WTC11 (cell line): ENCODE measurements at places on chromosomes 6 and 20.

DNA sequence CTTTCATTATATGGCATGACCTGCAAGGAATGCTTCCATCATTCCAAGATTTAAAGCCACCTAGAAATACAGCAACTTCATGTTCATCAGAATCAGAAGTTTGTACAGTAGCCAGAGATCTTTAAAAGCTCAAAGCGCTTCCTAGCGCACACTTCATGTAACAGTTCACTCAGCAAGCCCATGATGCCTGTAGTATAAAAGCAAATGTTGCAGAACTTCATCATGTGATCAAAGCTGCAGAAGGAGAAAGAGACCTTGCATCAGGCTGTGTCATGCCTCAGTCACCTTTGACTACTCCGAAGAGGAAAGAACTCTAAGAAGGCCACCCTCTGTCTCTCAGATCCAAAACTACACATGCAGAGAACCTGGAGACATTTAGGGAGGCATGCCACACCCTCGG is 78.5 kb downstream of the AGPAT4 start:
- DNase-seq: no peak

- DNase-seq: no peak
Observed at GRCh38 chr6:74248966-74249365, 553.0 kb downstream of the CD109 start.

DNA sequence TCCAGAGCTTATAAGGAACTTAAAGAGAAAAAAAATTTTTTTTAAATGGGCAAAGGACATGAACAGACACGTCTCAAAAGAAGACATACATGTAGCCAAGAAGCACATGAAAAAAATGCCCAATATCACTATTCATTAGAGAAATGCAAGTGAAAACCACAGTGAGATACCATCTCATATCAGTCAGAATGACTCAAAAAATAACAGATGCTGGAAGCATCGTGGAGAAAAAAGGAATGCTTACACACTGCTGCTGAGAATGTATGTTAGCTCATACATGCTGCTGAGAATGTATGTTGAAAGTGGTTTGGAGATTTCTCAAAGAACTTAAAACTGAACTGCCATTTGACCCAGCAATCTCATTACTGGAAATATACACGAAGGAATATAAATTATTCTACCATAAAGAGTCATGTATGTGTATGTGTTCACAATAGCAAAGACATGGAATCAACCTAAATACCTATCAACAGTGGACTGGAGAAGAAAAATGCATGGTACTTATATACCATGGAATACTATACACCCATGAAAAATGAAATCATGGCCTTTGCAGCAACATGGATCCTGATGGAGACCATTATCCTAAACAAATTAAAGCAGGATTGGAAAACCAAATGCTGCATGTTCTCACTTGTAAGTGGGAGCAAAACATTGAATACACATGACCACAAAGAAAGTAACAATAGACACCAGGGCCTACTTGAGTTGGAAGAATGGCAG is 5.2 kb downstream of the OR11A1 start:
- no peak for DNase-seq

DNA sequence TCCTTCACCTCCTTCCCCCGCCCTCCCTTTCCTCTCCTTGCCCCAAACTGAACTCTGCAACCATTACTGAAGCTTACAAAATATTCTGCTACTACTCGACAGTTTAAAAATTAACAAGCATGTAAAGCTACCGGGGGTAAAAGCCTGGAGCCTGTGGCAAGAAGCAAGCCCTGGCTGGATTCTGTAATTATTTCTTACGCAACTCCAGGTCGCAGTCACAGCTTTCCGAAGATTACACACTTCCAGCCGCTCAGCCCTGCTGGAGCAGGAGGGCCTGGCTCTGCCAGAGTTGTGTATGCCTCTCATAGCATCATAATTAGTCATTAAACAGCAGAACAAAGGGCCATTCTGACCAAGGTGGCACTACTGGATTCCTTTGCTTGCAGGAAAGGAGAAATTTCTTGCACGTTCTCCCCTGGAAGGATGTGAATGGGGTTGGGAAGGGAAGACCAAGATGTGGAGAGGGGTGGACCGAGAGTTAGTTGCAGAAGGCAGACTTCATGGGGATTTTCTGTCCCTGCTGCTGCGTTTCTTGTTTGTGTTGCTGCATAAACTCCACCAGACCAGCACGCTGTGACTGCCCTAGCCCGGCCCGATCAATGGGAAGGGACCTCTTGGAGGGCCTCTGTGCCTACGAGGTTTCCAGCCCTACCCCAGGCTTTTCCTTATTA is 23.6 kb downstream of the FOXQ1 start:
- DNase-seq: no peak

DNA sequence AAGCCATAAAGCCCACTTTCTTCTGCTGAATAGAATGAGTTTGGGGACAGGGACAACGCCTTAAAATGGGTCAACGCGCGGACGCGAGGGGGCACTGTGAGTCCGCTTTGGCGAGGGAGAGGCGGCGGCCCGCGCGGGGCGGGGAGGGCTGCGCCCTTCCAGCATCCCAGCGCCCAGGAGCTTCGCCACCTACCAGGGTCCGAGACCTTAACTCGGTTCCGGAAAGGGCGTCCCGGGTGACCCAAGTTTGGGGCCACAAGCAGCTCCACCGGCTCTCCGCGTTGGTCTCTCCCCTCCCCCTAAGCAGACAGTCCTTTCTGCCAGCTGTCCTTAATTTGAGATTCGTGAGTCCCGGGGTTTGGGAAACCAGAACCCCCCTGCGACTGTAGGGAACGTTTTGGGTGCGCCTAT is 1.8 kb upstream of the SAMD5 start:
- peak; percentile 83 for DNase-seq

GRCh38 chr6:5522147-5522546 is 260.8 kb downstream of the FARS2 start:
- no peak for DNase-seq

GRCh38 chr20:34558320-34559218 is at the start of gene MAP1LC3A:
TSS of gene MAP1LC3A (plus strand) at chr20:34558718. CDS start at chr20:34558869, 151 bp downstream.
- peak; percentile 95 for DNase-seq

DNA sequence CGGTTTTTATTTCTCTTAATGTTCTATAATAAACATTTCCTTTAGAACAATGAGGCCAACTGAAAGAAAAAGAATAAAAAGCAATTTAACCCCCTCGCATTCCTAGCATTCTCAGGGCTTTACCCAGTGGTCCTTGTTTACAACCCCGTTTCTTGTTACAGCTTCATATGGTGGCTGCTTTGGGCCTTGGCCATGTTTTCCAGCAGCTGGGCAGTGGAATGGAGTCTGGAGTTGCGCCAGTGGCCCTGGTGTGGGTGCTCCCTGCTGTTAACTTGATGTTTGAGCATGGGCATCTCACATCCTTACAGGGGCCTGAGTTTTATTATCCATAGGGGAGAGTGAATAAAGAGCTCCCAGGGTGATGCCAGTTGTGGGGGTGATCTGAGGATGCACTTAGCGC is 18.8 kb downstream of the EFCAB8 start:
- no peak for DNase-seq

- DNase-seq: no peak
Observed at GRCh38 chr6:90406957-90407356, 110.3 kb upstream of the BACH2 start.

- no peak for DNase-seq
Observed at GRCh38 chr6:44897316-44897715, 430.8 kb upstream of the RUNX2 start.

- DNase-seq: no peak
Observed at GRCh38 chr6:51565472-51565871, 521.9 kb downstream of the PKHD1 start.
